Activated naive CD4-positive, alpha-beta T cell treated with anti-CD3 and anti-CD28 coated beads, Interleukin-2, amount 50 U/mL, for 72 hours (primary cell): ENCODE measurements at places on chromosomes 5 and 9.

DNA sequence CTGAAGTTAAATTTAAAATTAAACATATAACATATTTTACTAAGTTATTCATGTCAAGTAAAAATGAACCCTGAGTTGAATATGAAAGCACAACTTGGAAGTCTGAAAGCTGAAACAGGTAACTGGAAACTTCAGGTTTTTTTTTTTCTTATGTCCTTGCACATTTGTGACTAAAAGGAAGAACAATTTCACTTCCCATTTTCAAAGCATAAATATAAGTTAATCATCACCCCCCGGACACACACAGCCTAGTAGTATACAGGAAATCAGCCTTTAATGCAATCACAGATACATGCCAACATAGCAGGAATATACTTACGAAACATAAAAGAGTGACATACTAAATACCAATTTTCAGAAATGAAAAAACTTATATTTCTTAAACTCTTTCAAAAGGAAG lies 225.9 kb downstream of the RFX3 start:
- DNase-seq: no peak

- no peak for DNase-seq
Measured at GRCh38 chr5:134772461-134773125, 14.0 kb downstream of the DDX46 start.

DNA sequence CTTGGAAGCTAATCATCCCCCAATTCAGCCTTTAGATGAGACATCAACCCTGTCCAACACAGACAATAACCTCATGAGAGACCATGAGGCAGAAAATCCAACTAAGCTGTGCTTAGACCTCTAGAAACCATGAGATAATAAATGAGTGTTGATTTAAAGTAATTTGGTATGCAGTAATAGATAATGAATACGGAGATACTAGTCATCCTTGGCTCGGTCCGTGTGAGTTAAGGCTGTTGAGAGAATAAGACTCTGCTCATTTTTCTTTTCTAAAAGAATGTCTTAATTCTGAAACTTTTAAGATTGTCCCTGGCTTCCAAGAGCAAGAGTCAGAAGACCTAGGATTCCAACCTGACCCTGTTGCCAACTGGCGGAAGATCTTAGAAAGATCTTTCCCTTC lies 6.1 kb downstream of the TNC start:
- no peak for DNase-seq

- peak; percentile 78 for DNase-seq
Measured at GRCh38 chr5:1294835-1295649, at the start of gene TERT. Gene TERT (minus strand): TSS chr5:1295068. CDS start chr5:1294989, 79 bp downstream.

GRCh38 chr5:34499001-34499734 lies 157.0 kb upstream of the RAI14 start:
- peak; percentile 37 for DNase-seq

- no peak for DNase-seq
Measured at GRCh38 chr5:102711525-102712385, 43.4 kb upstream of the PAM start.

DNA sequence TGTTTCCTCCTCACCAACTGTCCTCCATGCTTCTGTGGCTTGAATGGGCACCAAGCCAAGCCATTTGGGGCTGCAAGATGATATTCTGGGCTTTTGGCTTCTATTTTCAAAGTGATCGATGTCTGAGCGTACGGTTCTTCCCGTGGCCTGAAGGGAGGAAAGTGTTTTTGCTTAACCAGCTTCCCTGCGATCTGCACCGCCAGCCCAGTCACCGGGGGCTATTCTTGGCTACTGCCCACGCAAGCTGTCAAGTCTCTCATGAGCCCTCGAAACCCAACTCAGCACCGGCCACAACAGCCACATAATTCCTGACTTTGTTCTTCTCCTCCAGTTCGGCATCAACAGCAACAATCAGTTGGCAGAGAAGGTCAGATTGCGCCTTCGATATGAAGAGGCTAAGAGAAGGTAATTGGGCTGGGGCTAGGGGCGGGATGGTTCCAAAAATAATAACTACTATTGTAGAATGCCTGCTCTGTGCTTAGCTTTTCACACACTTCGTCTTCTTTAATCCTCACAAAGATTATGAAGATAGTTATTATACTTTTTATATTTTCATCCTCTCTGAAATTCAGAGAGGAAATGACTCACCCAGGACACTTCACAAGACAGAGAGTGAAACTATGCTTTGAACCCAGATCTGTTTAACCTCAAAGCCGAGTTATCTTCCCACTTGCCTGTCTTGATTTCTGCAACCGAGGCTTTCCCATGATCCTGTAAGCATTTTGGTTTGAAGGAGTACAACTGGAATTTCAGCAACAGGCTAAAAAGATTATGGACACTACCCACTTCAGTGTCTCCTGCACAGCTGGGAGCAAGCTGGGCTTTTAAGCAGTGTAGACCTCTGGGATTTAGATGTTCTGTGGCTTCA lies 76.4 kb upstream of the RARS1 start:
- peak; percentile 68 for DNase-seq

DNA sequence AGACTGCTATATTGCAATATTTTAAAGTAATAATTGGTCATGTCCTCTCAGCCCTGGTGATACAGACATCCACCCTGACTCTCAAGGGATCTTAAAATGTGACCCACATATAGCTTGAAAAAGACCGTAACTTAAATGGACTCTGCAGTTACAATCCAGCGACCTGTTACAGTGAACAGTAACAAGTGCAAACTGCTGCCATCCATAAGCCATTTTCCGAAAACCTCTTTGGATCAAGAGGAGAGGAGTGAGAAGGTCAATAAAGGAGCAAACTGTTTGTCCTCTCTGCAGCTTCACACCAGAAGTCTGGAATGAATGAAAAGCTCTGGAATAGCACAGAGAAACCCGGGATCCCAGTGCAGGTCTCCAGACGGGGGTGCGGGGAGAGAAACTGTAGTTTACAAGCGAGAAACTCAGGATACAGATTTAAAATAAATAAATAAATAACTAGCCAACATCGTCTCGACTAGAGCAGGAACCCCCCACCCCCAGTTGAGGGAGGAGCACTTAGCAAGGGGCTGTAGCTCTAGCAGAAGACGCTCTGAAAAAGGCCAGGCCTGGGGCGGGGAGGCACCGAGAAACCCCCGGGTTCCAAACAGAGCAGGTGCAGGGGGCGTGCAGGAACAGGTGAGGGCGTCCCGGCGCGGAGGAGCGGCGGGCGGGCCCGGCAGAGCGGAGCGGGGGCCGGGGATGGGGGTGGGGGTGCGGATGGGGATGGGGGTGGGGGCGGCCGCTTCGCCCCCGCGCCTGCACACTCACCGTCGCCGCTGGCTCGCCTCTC lies 572 bp downstream of the ZDHHC21 start:
- DNase-seq: no peak

- DNase-seq: no peak
Measured at GRCh38 chr5:64682608-64683007, 7.7 kb upstream of the SHISAL2B start.

GRCh38 chr5:55141945-55142690 lies 17.9 kb upstream of the GPX8 start:
- no peak for DNase-seq

DNA sequence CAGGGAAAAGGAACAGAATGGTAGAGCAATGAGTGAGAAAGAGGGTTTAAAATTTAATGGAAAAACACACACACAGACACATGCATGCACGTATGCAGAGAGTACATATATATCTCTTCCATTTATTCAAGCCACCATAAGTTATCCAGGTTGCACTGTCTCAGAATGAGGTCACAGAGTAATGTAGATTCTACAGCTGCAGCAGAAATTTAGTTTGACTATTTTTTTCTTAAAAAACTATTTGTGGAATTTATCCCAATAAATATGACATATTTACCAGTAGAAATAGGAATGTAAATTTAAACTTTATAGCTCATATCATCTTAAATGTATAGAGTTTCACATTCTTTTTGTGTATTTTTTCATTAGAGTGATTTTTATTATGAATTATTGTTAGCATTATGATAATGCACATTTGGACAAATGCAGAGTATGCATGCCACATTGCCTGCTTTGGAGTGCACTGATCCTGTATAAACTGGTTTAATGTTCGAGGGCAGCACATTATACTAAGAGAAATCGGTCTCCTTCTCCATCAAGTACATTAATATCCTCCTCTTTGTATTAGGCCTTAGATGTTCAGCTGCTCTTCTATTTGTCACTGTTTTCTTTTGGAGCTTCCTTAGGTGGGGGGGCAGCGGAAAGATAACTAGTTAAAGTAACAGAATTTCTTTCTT lies 216.3 kb upstream of the TARS1 start:
- no peak for DNase-seq

DNA sequence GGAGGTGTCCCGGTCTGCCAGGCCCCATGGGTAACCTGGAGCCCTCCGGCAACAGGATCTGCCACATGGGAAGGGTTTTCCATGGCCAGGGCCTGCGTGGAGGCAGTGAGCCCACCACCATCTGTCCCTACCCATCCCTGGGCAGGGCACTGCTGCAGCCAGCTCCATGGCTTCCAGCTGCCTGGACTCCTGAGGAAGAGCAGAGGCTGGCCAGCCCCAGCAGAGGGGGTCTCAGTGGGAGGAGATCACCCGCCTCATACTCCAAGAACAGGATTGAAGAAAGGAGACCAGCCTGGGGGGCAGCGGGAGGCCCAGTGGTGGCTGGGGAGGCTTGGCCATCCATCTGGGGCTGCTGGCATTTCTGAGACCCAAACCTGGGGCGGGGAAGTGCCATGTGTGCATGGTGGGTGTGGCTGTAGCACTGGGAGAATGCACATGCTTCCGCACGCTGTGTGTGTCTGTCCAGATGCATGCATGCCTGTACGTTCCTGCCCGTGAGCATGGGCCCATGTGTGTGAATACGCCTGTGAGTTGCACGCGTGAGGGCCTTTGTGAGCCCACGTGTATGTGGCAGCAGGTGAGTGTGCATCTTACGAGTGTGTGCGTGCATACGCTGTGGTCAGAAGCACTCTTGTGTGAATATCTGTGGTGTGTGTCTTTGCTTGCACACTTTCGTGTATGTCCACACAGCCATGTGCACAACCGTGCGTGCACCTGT lies 78.5 kb downstream of the LMX1B start:
- no peak for DNase-seq
